Colonic mucosa (tissue), 4 donors: ENCODE measurements at places on chromosomes 4 and X.

GRCh38 chrX:42754603-42755002 lies 23.4 kb downstream of the PPP1R2C start:
- no peak for DNase-seq

DNA sequence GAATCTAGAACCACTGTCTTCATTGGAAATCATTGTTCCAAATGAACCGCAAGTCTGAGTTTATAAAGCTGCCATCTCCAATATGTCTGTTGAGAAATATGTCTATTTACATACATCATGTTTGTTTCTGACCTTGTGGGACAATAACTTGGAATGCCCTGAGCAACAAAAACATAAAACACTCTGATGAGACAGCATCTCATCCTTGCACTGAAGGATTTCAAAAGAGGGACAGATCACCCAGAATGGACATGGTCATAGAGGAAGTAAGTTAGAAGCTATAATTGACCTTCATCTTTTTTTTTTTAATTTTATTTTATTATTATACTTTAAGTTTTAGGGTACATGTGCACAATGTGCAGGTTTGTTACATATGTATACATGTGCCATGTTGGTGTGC lies 22.5 kb downstream of the RXFP1 start:
- DNase-seq = no peak

- no peak for DNase-seq
Measured at GRCh38 chr4:124483048-124483906, 229.3 kb downstream of the ANKRD50 start.

DNA sequence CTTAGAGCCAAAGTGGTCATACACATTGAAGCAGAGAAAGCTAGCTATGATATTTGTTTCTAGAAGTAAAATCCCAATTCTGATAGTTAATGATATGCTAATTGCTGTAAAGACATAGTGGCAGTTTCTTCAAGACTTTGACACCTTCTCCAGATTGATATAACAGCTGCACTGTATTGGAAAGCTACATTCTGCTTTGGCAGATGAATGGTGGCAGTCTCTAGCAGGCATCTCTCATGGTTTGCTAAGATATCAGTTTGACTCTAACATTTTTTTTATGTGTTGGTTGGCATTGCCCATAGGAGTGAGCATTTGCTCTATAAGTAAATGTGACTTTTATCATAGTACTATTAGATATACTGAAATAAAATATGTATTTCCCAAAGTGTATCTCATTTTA lies 128.2 kb downstream of the AFF2 start:
- DNase-seq = no peak

DNA sequence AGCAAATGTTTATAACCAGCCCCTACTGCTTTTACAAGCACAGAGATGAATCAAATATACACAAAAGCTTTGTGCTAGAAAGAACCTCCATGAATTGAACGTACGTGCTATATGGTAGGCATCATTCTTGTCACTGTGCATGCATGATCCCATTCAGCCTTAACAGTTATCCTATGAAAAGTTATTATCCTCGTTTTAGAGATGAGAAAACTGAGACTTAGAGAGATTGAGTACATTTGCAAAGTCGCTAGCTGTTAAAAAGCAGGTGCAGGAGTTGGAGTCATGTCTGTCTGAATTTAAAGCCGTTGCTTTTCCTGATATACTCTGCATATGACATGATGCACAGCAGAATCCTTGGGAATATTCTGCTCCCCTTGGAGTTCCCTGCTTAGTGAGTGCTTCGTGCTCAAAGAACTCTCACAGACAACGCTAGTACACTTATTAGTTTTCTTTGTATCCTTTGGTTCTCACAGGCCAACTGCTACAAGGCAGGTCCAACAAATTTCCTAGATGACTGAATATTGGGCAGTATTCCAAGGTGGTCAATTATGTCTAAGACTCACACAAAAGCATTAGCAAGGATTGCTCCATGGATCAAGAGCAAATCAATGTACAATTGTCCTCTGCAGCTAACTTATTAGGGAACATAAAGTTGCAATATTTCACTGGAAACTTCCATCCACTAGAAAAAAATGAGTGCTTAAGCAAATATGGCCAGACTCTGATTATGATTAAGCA lies 42.8 kb upstream of the TRIM2 start:
- DNase-seq = no peak

DNA sequence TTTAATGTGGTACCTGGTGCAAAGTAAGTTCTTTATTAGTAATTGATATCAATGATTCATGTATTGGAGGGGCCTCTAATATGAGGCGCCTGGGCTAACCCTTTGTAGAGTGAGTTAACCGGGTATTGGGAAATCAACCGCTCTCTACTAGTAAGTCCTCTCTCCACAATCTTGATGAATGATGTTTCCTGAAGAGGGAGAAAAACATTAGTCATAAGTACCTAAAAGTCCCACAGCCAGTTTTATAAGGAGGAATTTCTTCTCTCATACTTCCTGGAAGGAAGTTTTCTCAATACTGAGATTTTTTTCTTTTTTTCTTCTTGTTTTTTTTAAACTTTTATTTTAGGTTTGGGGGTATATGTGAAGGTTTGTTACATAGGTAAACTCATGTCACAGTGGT lies 62.3 kb downstream of the AGTR2 start:
- DNase-seq = no peak

DNA sequence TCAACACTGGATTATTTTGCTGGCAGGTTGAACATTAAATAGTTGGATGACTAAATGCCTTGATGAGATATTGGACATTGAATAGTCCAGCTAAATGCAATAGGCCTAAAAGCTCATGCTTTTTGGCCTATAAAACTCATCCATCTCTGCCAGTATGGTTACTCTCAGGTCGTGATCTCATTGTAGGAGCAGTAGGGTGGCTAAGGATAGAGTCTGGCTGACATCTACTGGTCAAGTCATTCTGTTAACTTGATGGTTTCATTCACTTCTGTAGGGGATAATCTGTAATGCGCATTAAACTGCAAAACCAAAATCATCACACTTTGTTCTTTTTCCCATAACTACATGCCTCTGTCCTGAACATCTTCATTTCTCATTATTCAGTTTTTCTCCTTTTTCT lies 227.0 kb downstream of the DKK2 start:
- no peak for DNase-seq

- no peak for DNase-seq
Measured at GRCh38 chr4:7638489-7638888, 203.8 kb upstream of the PSAPL1 start.

- DNase-seq = peak; percentile 47
Measured at GRCh38 chr4:3822230-3822947, 56.2 kb downstream of the ADRA2C start.

DNA sequence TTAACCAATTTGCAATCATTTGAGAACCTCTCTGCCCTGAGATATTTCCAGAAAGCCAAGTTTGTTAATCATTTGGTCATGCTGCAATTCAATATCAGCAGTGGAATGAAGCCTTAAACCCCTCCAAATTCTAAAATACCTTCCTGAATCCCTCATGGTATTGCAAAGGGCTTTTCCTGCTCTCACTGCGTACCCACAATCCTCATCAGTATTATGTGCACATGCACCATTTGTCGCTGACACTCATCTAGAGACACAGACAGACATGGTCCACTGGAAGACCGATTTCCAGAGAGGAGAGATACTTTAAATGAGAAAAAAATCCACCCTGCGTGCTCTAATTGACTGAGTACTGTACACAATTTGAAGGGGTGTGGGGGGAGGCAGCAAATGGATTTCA lies 104.4 kb downstream of the GPC3 start:
- no peak for DNase-seq

- peak; percentile 78 for DNase-seq
Measured at GRCh38 chr4:10006231-10006600, 15.1 kb downstream of the SLC2A9 start.

GRCh38 chr4:115374621-115375020 lies 261.2 kb upstream of the NDST4 start:
- DNase-seq = no peak

GRCh38 chr4:184417802-184418511 lies 56.4 kb downstream of the IRF2 start:
- no peak for DNase-seq

DNA sequence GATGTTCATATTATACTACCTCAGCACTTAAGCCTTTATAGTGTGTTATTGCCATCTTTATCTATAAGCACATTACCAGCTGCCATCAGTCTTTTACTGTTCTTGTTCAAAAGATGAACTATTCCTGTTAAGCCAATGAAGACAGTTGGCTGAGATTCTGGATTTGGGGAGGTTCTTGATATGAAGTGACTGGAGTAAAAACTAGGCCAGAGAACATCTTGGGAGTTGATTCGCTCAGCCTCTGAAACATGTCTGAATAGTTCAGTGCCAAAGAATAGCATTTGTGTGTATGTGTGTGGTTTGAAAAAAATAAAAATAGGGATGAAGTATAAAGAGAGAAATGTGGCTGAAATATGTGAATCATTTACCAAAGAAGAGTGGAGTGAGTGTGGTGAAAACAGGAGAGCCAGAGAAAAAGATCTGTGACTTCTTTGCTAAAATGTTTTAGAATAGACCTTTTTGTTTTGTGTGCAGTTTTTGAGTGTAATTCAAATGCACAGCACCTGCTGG lies 15.2 kb downstream of the EXOC1 start:
- DNase-seq = no peak

DNA sequence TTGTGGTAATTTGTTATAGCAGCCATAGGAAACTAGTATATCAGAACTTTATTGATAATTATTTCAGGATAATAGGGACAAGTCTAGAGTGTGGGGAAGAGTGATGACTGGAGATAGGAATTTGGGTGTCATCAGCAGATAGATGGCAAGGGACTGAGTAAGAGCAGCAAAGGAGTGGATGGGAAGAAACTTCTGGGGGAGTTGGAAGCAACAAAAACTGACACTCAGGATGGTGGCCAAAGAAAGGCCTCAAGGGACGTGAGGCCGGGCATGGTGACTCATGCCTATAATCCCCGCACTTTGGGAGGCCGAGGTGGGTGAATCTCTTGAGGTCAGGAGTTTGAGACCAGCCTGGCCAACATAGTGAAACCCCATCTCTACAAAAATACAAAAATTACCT lies 9.1 kb upstream of the SLC25A5 start:
- DNase-seq = no peak

DNA sequence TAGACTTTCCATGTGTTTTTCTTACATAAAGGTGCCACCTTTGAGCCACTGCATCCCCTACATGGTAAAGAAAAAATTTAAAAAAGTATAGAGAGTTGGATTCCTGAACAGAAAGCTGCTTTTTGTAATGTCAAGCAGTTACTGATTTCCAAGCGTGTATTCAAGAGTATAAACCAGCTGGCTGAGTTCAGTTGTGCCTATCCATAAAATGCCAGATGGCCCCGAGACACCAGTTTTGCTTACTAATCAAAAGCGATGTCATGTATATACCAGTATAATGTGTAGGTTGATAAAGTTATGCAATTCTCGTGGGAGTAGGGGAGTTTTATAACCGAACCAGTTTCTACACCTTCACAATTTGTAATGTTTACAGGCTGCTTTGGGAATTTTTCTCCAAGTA lies 26.2 kb upstream of the PNPLA4 start:
- DNase-seq = no peak

- DNase-seq = no peak
Measured at GRCh38 chrX:121216641-121217374, 169.4 kb downstream of the GLUD2 start.

DNA sequence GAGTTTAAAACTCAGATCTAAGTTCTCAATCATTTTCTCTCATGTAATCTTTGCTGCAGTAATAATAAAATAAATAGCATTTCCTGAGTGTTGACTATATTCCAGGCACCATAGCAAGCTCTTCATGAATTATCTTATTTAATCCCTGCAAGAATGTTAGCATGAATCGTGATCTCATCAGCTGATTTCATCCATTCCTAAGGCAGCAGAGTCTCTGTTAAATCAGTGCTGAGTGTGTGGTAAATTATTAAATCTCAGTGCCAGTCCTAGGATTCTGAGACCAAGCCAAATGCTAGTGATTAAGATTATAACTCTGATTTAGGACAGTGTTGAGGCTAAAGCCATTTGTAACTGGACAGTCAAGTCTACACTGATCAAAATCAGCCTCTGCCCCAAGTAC lies 240.3 kb upstream of the TAPT1 start:
- no peak for DNase-seq

- DNase-seq = no peak
Measured at GRCh38 chr4:183832776-183833450, 72.2 kb upstream of the STOX2 start.

DNA sequence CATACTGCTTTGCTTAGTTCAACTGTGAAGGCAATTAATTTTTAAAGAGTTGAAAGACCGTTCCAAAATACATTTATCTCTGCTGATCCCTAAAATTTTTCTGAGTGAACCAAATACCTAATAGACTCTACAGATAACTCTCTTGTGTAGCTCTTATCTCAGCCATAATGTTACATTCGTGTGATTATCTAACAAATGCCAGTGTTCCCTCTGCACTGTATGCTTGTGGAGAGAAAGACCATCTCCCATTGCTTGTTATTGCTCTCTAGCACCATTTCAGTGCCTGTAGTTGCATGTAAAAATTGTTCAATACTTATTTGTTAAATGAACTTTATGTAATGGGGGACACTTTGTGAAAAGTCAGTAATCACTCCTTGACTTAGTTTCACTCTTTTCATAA lies 81.3 kb upstream of the ATOH1 start:
- DNase-seq = no peak

GRCh38 chrX:43581167-43581566 lies 74.9 kb upstream of the MAOA start:
- no peak for DNase-seq

DNA sequence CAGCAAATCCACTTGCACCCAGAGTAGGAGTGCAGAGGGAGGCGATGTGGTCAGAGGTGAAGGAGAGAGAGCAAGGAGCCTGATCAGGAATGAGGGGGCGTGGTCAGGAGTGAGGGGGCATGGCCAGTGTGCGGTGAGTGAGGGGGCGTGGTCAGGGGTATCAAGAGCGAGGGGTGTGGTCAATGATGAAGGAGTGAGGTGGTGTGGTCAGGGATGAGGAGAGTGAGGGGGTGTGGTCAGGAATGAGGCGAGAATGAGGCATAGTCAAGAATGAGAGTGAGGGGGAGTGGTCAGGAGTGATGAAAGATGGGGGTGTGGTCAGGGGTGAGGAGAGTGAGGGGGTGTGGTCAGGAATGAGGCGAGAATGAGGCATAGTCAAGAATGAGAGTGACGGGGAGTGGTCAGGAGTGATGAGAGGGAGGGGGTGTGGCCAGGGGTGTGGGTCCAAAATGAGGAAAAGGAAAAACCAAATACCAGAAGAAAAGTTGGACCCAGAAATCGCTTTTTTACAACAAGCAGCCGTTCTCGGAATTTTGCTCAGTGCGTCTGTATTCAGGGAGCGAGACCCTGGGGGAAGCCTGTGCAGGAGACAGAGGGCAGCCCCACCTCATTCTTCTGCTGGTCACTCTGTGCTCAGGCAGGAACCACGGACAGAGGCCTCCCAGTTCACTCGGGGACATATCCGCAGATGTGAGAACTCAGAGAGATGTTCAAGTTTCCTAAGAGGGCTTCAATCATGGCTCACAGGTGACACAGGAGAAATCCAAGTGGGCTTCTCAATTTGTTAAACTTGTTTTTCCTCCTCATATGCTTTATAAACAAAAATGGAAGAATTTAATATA lies 47.5 kb downstream of the MAGEA1 start:
- DNase-seq = peak; percentile 25

GRCh38 chr4:104408878-104409277 lies 85.8 kb downstream of the CXXC4 start:
- DNase-seq = no peak
